ENCODE measurements at places on chromosomes 11 and 22. TPM values are rescaled to one million over a fixed set of nuclear protein-coding genes. Genes with fewer than 3 reads are reported as not detected.
A peak's percentile ranks its signal among the peaks of the same experiment; 100 is the strongest.

Gene SMC1B
- total RNA-seq: not detected

DNA sequence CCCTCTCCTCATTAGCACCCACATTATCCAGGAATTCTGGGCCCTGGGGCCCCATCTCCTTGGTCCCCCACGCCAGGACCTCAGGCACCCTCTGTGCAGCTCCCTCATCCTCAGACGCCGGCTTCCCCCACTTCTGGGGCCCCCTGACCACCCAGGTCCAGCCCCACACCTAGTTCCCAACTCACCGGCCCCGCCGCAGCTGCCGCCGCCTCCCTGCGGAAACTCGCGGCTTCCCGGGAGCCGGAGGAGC lies at the start of gene PCSK7:
TSS of gene PCSK7 (minus strand) at position 232 of the 250 bp plus-strand sequence. CDS start 2,229 bp downstream, outside the sequence.
- DNase-seq: no peak

- DNase-seq: peak; percentile 37
Observed at GRCh38 chr11:9461760-9462134, 935 bp downstream of the ZNF143 start.

Gene CBLIF
- not detected for total RNA-seq

Gene RFPL2
- total RNA-seq: 0.61 TPM

GRCh38 chr22:38732251-38732815 lies 23.5 kb downstream of the SUN2 start:
- DNase-seq: no peak

Data from CD4-positive, alpha-beta memory T cell (primary cell).